Activated naive CD8-positive, alpha-beta T cell treated with anti-CD3 and anti-CD28 coated beads, Interleukin-2, amount 50 U/mL, for 24 hours (primary cell): ENCODE measurements at places on chromosomes 1 and 21.

GRCh38 chr1:94531664-94532063 lies 9.9 kb downstream of the F3 start:
- no peak for DNase-seq

- no peak for DNase-seq
These were observed 111.5 kb upstream of the ZC3H11B start for GRCh38 chr1:219724440-219724839.

- no peak for DNase-seq
These were observed 1.8 kb downstream of the LRRC3 start for GRCh38 chr21:44456915-44457736.

- no peak for DNase-seq
These were observed 10.7 kb downstream of the DUSP23 start for GRCh38 chr1:159791461-159791860.

- no peak for DNase-seq
These were observed 18.4 kb downstream of the CD2 start for GRCh38 chr1:116772648-116773045.

GRCh38 chr1:92832537-92833114 lies 786 bp downstream of the RPL5 start:
- DNase-seq, result peak; percentile 12

DNA sequence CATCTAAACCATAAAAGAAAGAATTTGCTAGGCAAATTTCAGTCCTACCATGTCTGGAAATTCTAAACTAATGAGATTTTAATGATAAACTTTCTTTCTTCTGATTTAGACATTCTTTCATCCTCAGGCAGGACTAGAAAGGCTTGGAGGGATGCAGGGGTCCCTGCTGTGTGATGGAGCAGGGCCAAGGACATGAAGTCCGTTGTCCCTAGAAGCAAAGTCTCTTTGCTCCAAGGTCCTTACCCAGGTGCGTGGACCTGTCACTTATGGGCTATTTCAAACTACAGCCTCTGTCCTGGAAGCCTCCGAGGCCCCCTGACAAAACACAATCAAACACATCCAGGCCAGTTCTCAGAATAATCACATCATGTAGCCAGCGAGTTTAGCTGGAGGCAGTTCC lies 26.6 kb downstream of the URB1 start:
- DNase-seq, result no peak

GRCh38 chr1:30974536-30974935 lies 66.0 kb upstream of the SDC3 start:
- no peak for DNase-seq

- no peak for DNase-seq
These were observed 3.9 kb upstream of the TUT4 start for GRCh38 chr1:52556641-52557360.

GRCh38 chr1:228982637-228983036 lies 247.4 kb downstream of the RHOU start:
- no peak for DNase-seq

GRCh38 chr1:224348137-224348536 lies 8.5 kb upstream of the CNIH4 start:
- no peak for DNase-seq

DNA sequence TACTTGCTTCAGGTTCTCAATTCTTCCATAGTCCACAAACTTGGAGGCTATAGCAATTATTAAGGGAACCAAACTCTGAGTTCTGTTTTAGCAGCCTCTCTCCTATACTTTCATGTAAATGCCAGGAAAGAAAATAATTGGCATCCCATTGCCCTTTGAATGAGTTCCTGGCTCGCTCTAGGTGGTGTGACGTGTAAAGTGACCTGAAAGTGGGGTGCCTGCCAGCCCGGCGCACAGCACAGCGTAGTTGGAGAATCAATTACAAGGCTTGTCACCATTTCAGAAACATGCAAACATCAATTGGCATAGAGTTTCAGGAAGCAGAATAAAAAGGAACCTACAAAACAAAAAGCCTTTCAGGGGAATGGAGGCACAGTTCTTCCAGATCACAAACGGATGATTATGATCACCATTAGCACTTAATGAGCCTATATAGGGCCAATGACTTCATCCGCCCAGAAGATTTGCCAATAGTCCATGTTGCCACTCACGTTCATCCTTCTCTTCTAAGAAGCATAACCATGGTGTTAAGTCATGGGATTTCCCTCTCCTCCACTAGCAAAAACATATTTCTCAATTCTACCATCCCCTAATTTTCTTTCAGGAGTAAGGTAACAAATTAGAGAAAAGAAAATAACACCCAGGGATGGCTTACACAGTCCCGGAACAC lies 354.6 kb upstream of the ADGRL2 start:
- DNase-seq, result no peak

DNA sequence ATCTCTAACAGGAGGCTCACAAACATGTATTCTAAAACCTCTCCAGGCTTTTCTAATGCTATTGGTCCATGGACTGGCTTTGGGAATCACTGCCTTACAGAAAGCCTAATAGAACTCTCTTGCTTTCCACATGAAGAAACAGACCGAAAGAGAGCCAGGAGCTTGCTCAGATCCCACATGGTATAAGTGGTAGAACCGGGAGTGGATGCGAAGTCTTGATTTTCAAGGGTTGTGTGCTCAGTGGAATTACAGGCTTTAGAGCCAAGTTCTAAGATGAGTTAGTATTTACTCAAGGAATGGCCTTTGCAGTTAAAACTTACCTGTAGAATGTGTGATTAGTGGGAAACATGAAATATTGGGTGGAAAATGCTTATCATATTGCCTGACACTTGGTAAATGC lies 54.3 kb upstream of the HSD17B7 start:
- no peak for DNase-seq

- no peak for DNase-seq
These were observed 193.8 kb downstream of the DYRK1A start for GRCh38 chr21:37560385-37560784.

DNA sequence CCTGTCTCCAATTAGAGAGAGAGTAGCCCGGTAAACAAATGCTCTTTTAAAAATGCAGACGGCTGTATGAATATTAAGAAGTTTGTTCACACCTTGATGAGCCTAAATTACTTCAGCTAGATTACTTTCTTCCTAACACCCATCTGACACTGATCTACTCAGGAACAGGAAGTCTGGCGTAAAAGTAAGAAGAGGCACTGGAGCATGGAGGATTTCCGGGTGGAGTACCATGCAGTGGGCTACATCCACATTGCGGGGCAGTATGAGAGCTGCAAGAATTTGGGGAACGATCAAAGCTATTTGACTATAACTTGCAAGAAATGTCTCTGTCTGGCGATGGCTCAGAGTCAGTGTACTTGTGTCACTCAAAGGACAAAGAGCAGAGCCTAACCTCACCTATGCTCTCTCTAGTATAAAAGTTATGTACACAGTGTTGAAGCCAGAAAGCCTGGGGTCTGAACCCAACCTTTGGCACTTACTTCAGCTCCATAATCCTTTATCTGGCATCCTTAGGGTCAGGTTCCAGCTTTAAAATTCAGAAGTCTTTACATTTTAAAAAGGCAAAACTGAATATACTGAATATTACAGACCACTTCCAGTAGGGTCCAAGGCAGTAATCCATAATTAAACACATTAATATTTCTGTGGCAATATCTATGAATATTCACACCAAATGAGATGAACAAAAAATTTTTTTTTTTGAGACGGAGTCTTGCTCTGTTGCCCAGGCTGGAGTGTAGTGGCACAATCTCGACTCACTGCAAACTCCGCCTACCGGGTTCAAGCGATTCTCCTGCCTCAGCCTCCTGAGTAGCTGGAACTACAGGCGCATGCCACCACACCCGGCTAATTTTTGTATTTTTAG lies 7.9 kb upstream of the GNPAT start:
- DNase-seq, result no peak

DNA sequence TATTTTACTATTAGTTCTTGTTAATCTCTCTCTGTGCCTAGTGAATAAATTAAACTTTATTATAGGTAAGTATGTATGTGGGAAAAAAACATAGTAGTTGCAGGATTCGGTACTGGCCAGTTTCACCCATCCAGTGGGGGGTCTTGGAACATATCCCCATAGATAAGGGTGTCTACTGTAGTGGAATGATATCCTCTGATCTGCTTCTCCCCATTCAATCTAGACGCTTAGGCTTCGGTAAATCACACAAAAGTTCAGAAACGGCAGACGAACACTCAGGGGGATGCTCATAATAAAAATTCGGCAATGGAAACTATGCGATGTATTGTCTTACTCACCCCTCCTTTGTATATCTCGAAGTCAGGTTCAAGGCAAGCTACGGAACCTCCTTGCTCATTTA lies 232.9 kb upstream of the COA6 start:
- DNase-seq, result no peak

DNA sequence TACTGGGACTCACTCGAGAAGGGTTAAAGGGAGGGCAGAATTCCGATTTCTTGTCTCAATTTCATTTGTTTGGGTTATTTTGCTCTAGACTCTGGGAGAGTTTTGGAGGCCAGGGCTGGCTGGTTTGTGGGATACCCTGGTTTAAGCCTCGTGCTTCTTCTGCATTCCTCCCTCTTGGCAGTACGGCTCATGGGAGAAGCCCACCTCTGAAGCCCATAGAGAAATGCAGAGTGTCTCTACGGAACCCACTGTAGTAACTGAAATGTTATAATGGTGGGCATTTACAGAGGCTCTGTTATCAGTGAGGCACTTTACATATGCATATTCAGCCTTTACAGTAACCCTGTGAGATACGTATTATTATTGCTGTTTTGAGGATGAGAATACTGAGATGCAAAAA lies 43.9 kb downstream of the ROR1 start:
- DNase-seq, result no peak

DNA sequence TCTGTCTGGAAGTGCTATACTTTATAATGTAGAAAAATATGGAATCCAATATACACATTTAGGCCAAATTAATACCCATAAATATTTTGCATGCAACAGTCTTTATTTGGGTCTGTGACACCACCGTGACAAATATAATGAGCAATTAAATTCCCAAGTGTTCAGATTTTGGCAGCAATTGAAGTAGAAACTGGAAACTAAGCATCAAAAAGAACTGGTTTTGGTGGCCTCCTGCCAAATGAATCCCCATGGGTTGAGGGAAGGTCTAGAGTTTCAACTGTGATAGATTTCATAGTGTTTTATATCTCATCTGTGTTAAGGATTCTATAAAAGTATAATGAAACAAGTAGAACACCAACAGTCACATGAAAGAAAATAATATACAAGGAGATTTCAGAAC lies 88.4 kb downstream of the DPYD start:
- no peak for DNase-seq

DNA sequence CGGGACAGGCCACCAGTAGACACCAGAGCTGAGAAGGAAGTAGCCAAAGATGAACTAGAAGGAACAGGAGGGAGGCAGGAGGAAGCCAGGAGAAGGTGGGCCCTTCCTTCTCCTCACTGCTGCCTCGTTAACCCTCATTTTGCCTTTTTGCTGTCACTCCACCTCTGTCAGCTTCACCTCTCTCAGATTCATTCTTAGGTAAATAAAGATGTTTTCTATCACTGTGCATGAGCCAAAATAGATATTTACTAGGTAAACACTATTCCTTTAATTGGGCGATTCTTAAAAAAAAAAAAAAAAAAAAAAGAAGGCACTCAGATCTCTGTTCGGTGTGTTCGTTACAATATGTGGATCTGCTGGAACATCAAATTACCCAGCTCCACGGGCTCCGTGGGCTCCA lies 112.3 kb downstream of the GLUL start:
- DNase-seq, result no peak

DNA sequence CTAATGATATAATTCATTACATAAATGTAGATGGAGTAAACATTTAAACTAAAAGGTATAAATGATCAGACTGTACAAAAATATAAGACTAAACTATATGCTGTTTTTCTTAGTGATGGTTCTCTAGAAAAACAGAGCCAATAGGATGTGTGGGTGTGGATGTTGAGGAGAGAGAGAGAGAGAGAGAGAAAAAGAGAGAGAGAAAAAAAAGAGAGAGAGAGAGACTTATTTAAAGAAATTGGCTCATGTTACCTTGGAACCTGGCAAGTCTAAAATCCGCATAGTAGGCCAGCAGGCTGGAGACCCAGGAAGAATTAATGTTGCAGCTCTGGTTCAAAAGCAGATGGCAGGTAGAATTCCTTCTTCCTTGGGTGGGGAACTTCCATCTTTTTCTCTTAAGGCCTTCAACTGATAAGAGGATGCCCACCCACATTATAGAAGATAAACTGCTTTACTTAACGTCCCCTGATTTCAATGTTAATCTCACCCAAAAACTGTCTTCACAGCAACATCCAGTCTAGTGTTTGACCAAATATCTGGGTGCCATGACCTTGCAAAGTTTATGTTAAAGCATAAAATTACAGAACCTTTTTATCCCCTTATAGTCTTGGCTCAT lies 74.3 kb upstream of the KCNJ15 start:
- no peak for DNase-seq

- no peak for DNase-seq
These were observed 3.1 kb downstream of the S100A8 start for GRCh38 chr1:153387785-153388184.

GRCh38 chr1:230129341-230129740 lies 62.3 kb downstream of the GALNT2 start:
- DNase-seq, result no peak

DNA sequence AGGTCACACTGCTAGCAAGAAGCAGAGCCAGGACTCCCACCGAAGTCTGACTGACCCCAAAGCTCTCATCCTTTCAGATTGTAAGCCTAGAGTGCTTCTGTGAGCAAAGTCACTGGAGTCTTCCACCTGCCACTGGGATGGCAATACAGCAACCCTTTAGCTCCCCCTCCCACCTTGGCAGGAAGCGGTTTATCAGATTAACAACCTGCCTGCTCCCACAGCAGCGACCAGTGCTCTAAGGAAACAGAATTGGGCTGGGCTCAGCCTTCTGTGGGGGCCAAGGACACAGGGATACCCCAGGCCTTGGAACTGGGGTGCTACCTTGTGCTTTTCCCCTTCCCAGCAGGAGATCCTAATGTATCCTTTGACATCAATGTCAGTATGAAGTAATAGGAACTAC lies 76.0 kb downstream of the GFI1 start:
- DNase-seq, result peak; percentile 19

GRCh38 chr1:193458628-193459027 lies 272.2 kb upstream of the B3GALT2 start:
- no peak for DNase-seq

GRCh38 chr1:218572050-218572449 lies 226.9 kb downstream of the TGFB2 start:
- DNase-seq, result no peak

DNA sequence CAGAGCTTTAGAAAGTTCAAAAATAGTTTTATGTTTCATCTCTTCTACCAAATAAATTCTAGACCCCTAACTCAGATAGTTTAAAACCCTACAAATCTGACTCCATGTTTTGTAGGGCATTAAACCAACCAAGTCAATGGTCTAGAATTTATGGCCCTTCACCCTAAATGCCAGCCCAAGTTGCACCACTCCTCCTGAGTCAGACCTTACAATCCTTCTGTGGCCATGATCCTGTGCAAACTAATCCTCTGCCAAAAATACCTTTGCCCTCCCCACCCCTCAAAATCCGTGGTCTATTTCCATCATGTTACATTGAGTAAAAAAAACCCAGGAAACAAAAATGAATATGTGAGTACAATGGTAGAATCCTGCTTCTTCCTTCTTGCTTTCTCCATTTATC lies 179.3 kb downstream of the NR5A2 start:
- DNase-seq, result no peak

DNA sequence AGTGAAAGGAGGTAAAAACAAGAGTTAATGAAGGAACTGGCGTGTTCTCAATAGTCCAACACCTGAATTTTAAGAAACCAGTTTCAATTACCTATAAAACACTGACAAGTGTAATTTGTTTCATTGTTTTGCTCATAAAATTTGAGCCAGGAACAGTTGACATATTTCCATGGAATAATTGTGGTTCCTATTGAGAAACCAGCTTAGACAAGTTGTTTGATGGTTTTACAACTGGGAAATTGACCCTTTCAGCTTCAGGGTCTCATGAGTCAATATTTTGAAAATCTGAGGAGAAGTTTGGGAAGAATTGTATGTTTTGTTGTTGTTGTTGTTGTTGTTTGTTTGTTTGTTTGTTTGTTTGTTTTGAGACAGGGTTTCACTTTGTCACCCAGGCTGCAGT lies 69.1 kb upstream of the GADD45A start:
- no peak for DNase-seq
